ENCODE measurements at places on chromosomes 3 and 15. TPM values are rescaled to one million over a fixed set of nuclear protein-coding genes. Genes with fewer than 3 reads are reported as not detected.

MAP6D1 gene
- 1.9 TPM for total RNA-seq

GOLGA6L7 gene
- total RNA-seq = not detected

PLOD2 gene
- total RNA-seq = not detected

SPTBN5 gene
- total RNA-seq = 1.1 TPM

DNA sequence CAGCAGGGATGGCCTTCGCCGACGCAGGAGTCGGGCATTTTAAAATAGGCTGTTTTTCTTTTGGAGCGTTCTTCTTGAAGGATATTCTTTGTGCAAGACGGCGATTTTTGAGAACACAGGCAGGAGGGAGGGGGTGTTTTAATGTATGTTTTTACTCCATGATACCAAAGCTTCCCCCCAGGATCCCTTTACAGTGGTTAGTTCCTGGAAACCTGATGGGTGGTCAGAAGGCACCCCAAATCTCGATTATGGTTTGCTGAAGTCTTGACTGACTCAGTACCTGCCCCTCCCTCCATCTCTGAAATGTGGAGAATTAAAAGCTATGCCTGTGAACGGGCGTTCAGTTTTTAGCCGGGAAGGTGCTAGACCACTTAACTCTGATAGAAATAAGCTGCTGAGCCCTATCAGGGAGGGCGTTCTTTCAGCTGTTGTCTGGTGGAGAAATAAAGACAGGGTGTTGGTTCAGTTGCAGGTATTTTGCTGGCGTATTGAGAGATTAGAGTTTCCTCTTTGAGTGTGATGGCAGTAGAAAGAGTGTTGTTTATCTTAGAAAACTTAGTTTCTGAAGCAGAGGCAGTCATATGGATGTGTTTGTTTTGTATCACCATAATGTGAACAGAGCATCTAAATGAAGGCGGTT, 3.4 kb downstream of the IGF1R start:
- H3K27ac ChIP-seq = peak overlapping the region; percentile 83
- H3K36me3 ChIP-seq = peaks cover 3% of the 10 kb centered on the region
- peaks cover 33% of the 10 kb centered on the region for H3K27me3 ChIP-seq
- DNase-seq = no peak

DNA sequence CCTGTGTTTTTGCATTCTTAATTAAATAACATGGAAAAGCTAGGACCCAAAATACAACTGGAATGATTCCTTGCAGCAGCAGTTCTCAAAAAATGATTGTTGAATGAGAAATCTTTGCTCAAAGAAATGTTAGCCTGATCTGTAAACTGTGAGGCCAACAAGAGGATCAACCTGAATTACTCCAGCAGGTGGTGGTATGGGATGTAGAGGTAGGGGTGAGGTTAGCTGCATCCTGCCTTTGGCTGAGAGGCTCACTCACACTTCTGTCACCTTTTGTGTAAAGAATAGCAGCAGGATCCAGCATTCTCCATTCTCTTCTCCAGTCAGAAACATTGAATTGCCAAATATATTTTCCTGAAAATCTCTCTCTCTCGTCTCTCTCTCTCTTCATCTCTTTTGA, 26.5 kb upstream of the FAM98B start:
- peaks cover 10% of the 10 kb centered on the region for H3K27me3 ChIP-seq
- no peaks in the 10 kb centered on the region for H3K4me1 ChIP-seq
- H3K27ac ChIP-seq = no peak overlapping the region
- no peak for DNase-seq

DNA sequence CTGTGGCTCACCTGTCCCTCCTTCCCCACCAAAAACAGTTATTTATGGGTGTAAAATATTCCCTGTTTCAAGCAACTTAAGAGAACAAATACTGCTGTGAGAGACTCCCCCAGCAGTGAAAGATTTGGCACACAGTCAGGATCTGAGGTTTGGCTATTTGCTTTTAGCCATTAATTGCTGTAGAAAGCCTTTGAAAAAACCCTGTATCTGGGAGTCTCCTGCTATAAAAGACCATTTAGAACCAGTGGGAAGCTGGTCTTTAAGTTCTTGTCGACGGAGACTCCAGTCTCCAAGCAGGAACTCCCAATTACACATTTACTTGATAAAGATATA, 55.1 kb upstream of the PCSK6 start:
- H3K36me3 ChIP-seq = no peaks in the 10 kb centered on the region
- no peak for DNase-seq
- no peak overlapping the region for H3K4me3 ChIP-seq
- H3K4me1 ChIP-seq = no peaks in the 10 kb centered on the region
- peaks cover 25% of the 10 kb centered on the region for H3K27me3 ChIP-seq
- no peak overlapping the region for H3K27ac ChIP-seq

GRCh38 chr3:78978037-78978436, 789.8 kb downstream of the ROBO1 start:
- no peaks in the 10 kb centered on the region for H3K36me3 ChIP-seq
- DNase-seq = no peak
- H3K4me1 ChIP-seq = no peaks in the 10 kb centered on the region
- no peak overlapping the region for H3K4me3 ChIP-seq
- H3K27ac ChIP-seq = no peak overlapping the region

DNA sequence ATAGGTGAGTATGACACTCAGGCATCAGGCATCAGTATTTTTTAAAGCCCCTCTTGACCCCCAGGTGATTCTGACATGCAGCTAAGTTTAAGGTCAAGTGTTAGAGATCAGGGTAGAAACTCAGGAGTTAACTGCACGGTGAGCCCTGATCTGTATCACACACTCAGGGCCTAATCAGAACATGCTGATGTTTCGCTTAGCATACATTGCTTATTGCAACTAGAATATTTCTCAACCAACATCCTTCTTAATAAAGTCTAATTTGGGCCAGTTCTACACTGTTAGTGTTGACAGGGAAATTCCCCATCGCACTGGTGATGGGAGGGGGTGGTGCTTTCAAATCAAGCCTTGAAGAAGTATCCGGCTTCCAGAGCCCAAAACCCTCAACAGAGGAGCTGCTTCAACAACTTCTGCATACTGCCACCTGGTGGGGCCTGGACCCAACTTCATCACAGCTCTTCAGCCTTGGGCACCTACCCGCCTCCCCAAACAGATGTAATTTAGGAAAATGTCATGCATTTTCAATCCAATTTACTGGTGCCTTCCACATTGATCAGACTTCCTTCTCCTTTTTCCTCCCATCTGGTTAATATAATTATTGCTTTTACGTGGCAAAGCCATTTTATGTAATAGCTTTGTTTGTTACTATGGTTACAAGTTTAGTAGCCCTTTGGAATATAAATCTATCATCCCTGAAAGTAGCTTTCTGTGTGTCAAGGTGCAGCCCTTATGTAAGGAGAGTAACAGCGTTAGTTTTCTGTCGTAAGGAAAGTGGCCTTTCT, 312.2 kb downstream of the RORA start:
- no peaks in the 10 kb centered on the region for H3K27me3 ChIP-seq
- H3K4me1 ChIP-seq = peaks cover 15% of the 10 kb centered on the region
- peak overlapping the region; percentile 39 for H3K27ac ChIP-seq
- peak; percentile 47 for DNase-seq

- H3K36me3 ChIP-seq = no peaks in the 10 kb centered on the region
- H3K27ac ChIP-seq = no peak overlapping the region
- no peaks in the 10 kb centered on the region for H3K27me3 ChIP-seq
- no peak for DNase-seq
Measured at GRCh38 chr15:86139828-86140227, 60.2 kb downstream of the AGBL1 start.

GRCh38 chr3:100129941-100130340, 15.6 kb upstream of the FILIP1L start:
- H3K27ac ChIP-seq = no peak overlapping the region
- no peaks in the 10 kb centered on the region for H3K4me1 ChIP-seq
- no peak for DNase-seq
- H3K36me3 ChIP-seq = no peaks in the 10 kb centered on the region
- no peak overlapping the region for H3K4me3 ChIP-seq

- H3K27me3 ChIP-seq = no peaks in the 10 kb centered on the region
- DNase-seq = no peak
- peaks cover 35% of the 10 kb centered on the region for H3K36me3 ChIP-seq
- no peak overlapping the region for H3K4me3 ChIP-seq
- H3K4me1 ChIP-seq = peaks cover 7% of the 10 kb centered on the region
- H3K27ac ChIP-seq = no peak overlapping the region
Measured at GRCh38 chr15:41438206-41438605, 21.3 kb downstream of the RTF1 start.

DNA sequence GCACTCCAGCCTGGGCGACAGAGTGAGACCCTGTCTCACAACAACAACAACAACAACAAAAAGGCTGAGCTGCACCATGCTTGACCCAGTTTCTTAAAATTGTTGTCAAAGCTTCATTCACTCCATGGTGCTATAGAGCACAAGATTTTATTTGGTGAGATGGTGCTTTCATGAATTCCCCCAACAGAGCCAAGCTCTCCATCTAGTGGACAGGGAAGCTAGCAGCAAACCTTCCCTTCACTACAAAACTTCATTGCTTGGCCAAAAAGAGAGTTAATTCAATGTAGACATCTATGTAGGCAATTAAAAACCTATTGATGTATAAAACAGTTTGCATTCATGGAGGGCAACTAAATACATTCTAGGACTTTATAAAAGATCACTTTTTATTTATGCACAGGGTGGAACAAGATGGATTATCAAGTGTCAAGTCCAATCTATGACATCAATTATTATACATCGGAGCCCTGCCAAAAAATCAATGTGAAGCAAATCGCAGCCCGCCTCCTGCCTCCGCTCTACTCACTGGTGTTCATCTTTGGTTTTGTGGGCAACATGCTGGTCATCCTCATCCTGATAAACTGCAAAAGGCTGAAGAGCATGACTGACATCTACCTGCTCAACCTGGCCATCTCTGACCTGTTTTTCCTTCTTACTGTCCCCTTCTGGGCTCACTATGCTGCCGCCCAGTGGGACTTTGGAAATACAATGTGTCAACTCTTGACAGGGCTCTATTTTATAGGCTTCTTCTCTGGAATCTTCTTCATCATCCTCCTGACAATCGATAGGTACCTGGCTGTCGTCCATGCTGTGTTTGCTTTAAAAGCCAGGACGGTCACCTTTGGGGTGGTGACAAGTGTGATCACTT, 2.0 kb downstream of the CCR5 start:
- no peaks in the 10 kb centered on the region for H3K36me3 ChIP-seq
- peaks cover 2% of the 10 kb centered on the region for H3K27me3 ChIP-seq
- peak overlapping the region; percentile 7 for H3K27ac ChIP-seq
- H3K4me1 ChIP-seq = peaks cover 39% of the 10 kb centered on the region
- H3K4me3 ChIP-seq = no peak overlapping the region
- DNase-seq = no peak

GRCh38 chr15:40334941-40335795, 5.6 kb downstream of the CCDC9B start:
- DNase-seq = no peak
- H3K4me1 ChIP-seq = peaks cover 29% of the 10 kb centered on the region
- H3K36me3 ChIP-seq = no peaks in the 10 kb centered on the region
- no peak overlapping the region for H3K27ac ChIP-seq

DNA sequence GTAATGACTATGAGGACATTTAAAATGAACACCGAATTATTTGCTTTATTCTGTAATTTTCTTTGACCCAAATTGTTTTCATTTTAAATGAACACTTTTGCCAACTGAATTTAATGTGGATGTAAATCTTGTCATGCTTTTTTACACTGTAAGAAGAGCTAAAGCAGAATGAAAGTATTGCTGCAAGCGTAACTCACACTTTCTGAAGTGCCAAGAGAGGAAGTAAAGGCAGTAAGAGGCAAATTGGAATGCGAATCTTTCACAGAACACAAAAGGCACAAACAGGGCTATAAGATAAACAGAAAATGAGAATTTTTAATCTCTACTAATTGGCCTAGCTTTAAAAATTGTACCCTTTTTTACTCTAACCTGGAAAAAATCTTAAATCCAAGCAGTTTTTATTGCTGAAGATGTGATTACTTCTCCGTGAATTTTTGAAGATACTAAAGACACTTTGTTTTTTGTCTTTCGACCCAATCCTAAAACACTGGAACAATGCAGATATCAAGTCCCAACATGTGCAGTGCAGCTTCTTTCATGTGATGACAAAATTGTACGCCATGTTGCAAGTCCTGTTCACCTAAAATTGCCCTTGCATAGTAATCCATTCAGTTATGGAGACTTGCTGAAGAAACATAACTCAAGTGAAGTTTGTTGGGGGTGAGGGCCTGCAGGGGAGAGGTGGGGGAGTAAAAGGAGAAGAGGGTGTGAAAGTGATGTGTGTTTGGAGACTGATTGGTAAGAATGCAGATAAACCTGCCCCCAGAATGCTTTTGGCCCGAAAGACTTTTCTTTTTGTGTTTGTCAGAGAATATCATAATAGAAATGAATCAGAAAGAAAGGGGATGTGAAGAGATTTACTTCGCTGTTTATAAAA, 1.4 kb downstream of the ARID3B start:
- H3K27ac ChIP-seq = peak overlapping the region; percentile 90
- H3K36me3 ChIP-seq = peaks cover 33% of the 10 kb centered on the region
- peaks cover 60% of the 10 kb centered on the region for H3K4me1 ChIP-seq
- H3K4me3 ChIP-seq = peak overlapping the region; percentile 93

Measured in activated B cell treated with CpG ODN at 0.5 μM for 24 hours (primary cell).